ENCODE measurements at places on chromosomes 3 and 15. TPM values are rescaled to one million over a fixed set of nuclear protein-coding genes. Genes with fewer than 3 reads are reported as not detected.

DNA sequence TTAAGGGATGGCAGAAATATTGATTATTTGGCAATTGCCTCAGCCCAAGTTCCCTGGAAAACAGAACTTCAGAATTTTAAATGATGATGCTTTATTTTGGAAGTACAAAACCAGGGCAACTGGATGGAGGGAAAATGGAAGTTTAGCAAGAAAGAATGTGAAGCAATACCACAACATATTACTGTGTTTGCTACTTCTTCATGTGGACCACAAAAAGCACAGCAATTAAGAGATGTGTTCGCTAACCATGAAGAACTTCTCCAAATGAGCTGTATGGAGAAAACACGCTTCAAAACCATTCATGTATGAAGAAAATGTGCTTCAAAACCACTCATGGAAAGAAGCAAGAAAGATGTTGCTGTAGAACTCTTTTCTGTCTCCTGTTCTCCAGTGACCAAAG lies 64.7 kb upstream of the ARL6 start:
- DNase-seq, result no peak

- no peak for DNase-seq
Observed at GRCh38 chr3:194322678-194323211, 28.4 kb downstream of the CPN2 start.

Gene TGM5
- not detected for total RNA-seq

GRCh38 chr3:29268651-29269050 lies 12.2 kb upstream of the RBMS3 start:
- DNase-seq, result no peak

DNA sequence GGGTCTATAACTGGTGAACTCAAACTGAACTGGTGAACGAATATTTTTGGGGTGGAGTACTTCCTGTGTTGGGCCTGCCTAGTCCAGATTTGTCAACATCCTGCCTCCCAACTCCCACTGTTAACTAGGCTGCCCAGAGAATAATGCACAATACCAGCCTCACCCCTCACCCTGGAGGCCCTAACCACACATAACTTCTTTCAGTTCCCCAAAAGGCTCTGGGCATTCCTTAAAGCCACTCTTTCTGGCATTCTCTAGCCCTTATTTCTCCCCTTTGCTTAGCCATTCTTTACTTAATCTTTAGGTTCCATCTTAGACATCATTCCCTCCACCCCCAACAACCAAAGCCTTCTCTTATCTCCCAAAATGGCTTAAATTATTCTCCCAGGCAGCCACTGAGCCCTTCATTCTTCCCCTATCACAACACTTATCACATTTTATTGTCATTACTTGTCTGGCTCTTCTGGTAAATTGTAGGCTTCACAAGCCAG lies 9.1 kb upstream of the SEC11A start:
- peak; percentile 58 for DNase-seq

DNA sequence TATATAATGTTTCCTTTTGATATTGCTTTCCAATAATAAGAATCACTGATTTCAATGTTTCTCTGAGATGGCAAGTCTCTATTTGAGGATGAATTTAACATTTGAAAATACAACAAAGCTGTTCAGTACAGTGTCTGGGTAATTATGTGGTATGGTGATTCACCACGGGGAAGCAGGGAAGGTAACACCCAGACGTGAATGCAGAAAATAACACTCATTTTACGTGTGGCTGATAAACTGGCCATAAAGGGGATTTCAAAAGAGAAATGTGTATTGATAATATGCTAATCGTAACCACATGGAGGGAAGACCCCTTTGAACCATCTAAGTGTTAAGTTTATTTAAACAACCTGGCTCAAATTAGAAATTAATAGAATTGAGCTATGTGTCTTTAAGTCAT lies 344.6 kb downstream of the GRM7 start:
- no peak for DNase-seq

- no peak for DNase-seq
Observed at GRCh38 chr3:63390710-63391230, 112.7 kb downstream of the SYNPR start.

DNA sequence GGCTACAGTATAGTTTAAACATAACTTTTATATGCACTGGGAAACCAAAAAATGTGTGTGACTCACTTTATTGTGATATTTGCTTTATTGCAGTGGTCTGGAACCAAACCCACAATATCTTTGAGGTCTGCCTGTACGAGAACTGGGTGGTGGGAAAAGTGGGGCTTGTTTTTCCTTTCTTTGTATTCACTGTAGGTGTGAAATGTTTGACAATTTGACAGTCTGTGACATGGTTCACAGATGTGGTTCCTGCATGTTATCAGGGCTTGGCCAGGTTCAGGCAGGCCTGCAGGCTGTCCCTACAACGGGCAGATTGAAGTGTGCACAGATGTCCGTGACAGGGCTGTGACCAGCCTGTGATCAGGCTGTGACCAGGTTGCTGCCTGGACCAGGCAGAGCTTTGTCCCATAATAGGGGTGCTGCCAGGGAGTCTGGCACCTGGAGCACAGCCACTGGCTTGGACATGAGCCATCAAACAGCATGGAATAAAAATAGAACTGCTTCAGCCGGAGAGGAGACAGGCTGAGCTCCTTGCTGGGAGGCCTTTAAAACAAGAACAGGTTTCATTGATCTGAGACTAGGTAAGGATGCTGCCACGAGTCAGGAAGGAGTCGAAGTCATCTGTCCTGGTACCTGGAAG lies 61.0 kb downstream of the KLF13 start:
- DNase-seq, result peak; percentile 47

DNA sequence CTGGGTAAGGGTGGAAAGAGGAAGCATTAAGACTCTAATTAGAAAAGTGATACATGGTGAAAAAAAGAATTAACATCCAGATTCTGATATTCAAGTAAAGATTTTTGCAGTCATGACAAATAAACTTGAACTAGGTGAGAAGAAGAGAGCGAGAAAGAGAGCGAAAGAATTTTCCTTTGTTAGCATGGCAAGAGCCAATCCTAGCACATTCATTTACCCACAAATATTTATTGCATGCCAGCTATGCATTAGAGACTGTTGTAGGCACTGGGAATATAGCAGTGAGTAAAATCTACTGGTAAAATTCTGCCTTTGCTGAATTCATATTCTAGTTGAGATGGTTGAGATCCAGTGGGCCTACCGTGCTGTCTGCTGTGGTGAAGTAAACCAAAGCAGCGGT lies 177.9 kb upstream of the DPH6 start:
- DNase-seq, result no peak

Gene LSMEM2
- not detected for total RNA-seq

- DNase-seq, result no peak
Observed at GRCh38 chr3:151008699-151009098, 36.2 kb upstream of the CLRN1 start.

GRCh38 chr3:194521510-194522260 lies 34.9 kb upstream of the ATP13A3 start:
- no peak for DNase-seq

GRCh38 chr15:90994059-90994416 lies 297 bp downstream of the PRC1 start:
- DNase-seq, result no peak

- no peak for DNase-seq
Observed at GRCh38 chr3:175940243-175940642, 1081.1 kb downstream of the NAALADL2 start.

Gene FAM81A
- 0.57 TPM for total RNA-seq

- peak; percentile 60 for DNase-seq
Observed at GRCh38 chr3:63993653-63994079, 29.6 kb downstream of the PSMD6 start.

DNA sequence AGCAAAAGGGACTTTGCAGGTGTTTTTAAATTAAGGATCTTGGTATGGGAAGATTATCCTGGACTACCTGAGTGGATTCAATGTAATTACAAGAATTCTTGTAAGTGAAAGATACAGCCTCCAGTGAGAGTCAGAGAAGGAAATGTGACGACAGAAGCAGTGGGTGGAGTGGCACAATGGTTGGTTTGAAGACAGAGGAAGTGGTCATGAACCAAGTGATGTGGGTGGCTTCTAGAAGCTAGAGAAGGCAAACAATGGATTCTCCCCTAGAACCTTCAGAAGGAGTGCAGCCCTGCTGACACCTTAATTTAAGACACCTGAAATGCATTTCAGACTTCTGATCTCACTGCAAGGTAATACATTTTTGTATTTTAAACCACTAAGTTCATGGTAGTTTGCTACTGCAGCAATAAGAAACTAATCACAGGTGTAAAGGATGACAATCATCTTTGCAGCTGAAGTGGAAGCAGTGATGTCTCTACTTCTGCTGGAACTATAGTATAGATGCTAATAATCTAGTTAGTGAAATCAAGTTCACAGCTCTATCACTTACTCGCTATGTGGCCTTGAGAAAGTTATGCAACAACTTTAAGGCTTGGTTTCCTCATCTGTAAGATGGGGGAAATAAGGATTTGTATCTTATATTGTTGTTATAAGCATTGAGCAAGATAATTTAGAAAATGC lies 403.4 kb upstream of the SUCLG2 start:
- peak; percentile 81 for DNase-seq

DNA sequence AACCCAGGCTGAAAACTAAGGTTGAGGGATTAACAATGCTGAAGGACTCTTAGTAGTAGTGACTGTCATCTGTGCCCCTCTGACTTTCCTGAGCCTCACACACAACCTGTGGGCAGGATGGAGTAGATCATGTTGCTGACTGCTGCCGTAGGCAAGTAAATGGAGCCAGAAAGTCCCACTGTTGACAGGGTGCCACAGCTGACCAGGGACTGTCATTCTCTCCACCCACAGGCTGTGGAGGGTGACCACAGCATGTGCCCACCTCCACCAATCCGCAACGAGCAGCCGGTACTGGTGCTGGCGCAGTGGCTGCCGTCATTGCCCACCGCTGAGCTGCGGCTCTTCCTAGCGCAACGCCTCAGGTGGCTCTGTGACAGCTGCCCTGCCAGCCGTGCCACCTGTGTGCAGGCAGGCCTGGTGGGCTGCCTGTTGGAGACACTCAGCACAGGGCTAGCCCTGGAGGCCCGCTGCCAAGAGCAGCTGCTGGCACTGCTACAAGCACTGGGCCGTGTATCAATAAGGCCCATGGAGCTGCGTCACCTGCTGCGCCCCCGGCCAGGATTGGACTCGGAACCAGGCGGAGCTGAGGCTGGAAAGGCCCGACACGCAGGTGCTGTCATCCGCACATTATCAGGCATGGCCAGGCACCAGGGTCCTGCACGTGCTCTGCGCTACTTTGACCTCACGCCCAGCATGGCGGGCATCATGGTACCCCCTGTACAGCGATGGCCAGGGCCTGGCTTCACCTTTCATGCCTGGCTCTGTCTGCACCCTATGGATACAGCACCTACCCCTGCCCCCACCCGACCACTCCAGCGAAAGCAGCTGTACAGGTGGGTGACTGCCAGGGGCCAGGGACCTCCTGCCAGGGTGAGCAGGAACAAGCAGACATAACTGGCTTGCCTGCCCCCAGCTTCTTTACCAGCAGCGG lies 15.6 kb downstream of the NBEAL2 start:
- DNase-seq, result no peak

DNA sequence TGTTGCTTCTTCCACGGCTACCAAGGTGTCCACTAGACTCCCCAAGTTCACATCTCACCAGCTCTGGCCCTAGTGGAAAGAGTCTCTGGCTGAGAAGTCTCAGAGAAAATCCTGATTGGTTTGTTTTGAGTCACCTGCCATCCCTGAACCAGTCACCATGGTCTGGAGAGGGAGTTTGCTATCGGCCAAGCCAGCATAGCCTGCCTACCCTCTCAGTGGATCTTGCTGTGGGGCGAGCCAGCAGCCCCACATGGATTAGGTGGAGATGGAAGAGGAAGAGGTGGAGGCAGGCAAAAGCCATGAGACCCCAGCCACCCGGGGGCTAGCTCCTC lies 48.1 kb upstream of the FLNB start:
- DNase-seq, result no peak

Gene GHSR
- not detected for total RNA-seq

DNA sequence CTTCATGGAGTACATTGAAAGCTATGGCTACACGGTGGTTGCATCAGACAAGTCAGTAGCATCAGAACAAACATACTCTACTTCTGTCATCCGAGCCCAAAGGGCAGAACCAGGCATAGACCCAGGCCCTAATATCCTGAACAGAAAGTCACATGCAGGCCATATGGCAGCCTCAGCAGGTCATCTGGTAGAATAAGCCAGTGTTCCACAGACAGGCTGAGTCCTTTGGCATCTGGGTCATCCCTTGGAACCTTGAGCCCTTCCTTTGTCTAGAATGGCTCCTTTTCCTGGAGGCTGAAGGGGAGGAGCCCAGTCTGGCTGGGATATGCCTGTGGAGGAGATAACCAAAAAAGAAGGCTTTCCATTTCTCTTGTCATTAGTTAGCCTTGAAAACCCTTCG lies 29.2 kb downstream of the SEMA6D start:
- DNase-seq, result no peak

Gene SLC51B
- total RNA-seq, result not detected

DNA sequence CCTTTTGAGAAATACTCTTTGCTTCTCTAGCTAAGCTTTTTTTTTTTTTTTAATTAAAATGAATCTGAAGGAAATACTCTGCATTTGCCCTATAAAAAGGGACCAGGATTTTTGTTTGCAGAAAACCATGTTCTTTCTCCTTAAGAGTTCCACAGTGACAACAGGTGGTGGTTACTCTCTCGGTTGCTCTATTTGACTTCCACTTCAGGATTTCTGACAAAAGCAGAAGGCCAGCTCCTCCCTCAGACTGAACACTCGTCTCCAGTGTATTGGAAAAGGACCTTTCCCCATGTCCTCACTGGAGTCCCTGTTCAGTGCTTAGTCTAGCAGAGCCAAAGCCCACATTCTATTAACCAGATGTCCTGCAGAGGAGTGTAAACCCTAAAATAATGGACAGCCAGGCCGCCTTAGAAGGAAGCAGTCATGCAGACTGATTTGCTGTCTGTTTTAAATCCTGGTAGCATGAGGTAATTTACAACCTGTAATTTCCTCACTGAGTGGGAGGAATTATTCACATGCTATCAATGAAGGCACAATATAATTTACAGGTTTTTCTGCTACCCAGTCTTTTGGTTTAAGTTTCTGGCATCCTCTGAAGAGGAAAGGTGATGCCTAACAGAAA lies 599.3 kb downstream of the PYDC2 start:
- no peak for DNase-seq

- no peak for DNase-seq
Observed at GRCh38 chr3:171640520-171641412, 169.5 kb downstream of the PLD1 start.

- DNase-seq, result no peak
Observed at GRCh38 chr3:66260431-66260830, 39.6 kb downstream of the SLC25A26 start.

DNA sequence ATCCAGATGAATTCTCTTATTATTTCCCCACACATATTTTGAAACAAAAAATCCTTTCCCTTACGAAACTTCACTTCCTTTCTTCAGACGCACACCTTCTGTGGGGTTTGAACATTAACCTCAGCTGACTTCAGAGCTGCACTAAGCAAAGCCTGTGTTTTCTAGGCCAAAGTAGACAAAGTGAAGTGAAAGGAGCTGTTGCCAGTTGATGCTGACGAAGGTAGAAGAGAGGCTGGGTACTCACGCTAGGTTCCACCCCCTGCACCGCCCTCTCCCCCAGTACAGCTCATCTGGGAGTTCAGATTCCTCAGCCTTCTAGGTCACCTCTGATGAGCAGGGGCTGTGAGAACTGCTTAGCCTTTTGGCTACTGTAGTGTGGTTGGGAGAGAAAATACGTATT lies 24.1 kb downstream of the DUT start:
- no peak for DNase-seq
